ENCODE measurements at places on chromosomes 13 and 19.

DNA sequence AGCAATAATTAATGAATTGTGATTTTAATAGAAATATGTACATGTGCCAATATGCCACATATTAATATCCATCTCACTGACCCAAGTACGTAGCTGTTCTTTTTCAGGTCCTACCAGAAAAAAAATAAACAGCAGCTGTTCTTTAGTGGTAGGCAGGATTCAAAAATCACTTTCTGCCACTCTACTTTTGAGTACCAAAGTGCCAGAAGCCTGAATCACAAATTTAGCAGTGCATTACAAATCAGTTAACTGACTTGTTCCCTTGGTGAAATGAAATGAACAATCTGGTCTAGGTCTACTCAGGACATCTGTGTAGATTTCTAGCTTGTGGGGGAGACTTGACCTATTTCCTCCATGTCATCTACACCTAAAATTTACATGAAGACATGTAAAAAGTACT, 775.5 kb upstream of the GPC6 start:
- no peak for DNase-seq

GRCh38 chr13:59413126-59413525, 750.6 kb downstream of the DIAPH3 start:
- no peak for DNase-seq

GRCh38 chr13:107819071-107819470, 396.3 kb downstream of the LIG4 start:
- no peak for DNase-seq

GRCh38 chr19:18931316-18932162, 9.5 kb downstream of the HOMER3 start:
- no peak for DNase-seq

- DNase-seq: no peak
Observed at GRCh38 chr19:33487901-33488800, 33.4 kb downstream of the PEPD start.

DNA sequence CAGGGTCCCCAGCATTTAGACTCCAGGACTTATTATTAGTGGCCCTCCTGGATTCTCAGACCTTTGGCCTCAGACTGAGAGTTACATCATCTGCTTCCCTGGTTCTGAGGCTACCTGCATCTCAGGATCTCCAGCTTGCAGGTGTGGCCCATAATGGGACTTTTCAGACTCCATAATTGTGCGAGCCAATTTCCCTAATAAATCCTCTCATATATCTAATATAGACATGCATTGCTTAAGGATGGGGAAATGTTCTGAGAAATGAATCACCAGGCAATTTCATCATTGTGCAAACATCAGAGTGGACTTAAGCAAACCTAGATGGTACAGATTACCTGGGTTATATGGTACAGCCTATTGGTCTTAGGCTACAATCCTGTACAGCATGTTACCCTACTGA, 116.5 kb upstream of the FBXL3 start:
- no peak for DNase-seq
